Germinal center (tissue), 1 donor: ENCODE measurements at places on chromosomes 2 and 18.

DNA sequence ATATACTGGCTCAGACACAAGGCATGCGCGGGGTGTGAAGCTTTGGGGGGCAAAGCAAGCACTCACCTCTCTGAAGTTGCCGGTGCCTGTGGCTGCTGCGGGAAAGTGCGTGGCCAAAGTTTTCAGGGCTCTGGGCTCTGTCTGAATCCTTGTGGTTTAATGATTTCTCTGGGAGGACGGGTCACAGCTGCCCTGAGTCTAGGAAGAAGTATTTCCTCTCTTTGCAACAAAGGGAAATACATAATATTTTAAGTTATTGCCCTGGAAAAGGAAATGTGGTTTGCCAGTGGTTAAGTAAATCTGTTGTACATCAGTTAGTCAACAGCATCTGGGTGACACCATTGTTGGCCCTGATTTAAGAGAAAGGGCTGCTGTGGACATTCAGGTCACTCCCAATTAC is 56.7 kb upstream of the ZDBF2 start:
- no peak for DNase-seq

DNA sequence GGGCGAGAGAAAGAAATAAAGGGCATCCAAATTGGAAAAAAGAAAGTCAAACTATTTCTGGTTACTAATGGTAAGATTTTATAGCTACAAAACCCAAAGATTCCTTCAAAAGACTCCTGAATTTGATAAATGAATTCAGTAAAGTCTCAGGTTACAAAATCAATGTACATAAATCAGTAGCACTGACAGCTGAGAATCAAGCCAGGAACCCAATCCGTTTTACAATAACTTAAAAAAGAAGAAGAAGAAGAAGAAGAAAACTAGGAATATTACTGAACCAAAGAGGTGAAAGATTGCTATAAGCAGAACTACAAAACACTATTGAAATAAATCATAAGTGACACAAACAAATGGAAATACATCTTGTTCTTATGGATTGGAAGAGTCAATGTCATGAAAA is 291.5 kb upstream of the GULP1 start:
- no peak for DNase-seq

DNA sequence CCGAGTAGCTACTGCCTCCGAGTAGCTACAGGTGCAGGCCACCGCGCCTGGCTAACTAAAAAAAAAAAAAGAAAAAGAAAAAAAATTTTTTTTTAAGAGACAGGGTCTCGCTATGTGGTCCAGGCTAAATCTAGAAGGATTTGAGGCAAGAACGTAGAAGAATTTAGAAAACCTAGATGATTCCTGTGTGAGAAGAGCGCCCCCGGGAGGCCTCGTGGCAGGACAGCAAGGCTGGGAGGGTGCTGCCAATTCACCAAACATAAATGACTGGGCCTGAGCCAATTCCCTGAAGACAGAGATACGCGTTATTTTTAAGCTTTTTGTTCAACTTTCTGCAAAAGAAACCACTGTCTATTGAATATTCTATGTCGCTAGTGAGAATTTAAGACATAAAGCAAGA is 90.1 kb upstream of the TGFA start:
- no peak for DNase-seq

DNA sequence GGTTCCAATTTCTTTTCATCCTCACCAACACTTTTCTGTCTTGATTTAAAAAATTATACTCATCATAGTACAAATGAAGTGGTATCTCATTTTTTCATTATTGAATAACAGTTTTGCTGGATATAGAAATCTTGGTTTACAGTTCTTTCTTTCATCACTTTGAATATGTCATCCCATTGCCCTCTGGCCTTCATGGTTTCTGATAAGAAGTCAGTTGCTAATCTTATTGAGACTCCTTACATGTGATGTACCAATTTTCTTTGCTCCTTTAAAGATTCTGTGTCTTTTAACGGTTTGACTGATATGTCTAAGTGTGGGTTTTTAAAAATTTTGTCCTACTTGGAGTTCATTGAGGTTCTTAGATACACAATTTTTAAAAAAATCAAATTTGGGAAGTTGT is 35.0 kb downstream of the SLC3A1 start:
- DNase-seq, result no peak

GRCh38 chr18:39435996-39436395 is 1870.4 kb upstream of the CELF4 start:
- no peak for DNase-seq

DNA sequence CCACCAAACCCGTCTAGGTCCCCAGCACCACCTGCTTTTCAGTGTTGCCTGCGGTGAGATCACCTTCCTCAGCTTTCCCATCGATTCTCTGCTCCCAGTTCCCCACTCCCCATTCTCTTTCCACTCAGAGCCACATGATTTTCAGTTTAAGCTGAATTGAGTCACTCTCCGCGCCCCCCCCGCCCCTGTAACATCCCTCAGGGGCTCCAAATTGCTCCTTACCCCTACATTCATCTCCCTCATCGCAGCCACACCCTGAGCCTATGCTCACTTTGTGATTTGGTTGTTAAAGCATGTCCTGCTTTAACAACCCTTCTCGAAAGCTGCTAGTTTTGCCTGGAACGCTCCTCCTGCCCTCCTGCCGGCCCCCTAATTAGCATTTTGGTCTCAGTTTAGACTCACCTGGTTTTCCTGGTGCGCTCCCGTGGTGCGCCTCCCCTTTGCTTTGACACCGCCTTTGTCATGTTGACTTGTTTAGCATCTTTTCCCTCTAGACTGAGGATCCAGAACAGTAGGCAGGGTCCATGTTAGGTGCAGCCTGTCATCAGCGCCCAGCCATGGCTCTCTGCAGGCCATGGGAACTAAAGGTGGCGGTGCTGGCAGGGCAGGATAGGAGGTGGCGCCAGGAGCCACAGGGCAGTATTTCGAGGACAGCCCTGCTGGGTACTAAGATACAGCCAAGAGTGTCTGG is 60.8 kb downstream of the ST3GAL5 start:
- no peak for DNase-seq

DNA sequence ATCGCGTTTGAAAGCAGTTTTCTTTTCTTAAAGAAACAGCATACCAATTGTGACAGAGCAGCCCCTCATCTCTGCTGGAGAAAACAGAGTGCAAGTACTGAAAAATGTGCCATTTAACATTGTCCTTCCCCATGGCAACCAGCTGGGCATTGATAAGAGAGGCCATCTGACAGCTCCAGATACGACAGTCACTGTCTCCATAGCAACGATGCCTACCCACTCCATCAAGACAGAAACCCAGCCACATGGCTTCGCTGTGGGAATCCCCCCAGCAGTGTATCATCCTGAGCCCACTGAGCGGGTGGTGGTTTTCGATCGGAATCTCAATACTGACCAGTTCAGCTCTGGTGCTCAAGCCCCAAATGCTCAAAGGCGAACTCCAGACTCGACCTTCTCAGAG is 9.5 kb downstream of the GRHL1 start:
- no peak for DNase-seq

DNA sequence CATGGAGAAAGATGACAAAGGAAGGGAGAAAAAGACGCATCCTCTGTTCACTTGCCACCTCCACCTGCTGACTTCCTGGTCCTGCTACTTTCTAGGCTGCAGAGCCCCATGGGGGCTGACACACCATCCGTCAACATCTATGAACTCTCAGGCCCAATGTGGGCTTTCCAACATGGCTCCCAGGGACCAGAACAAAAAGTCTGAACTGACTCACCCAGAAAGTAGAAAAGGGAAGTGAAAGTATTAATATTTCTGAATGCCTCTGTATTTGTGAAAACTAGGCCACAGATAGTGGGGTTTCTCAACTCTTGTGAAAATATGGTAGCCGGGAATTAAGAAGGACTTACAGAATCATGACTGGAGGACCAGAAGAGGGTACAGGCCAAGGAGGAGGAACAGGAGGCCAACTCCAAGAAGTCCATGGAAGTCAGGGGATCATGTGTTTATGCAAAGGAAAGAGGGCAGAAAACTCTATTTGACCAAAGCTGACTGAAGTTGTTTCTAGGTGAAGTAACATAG is 123.1 kb upstream of the CAB39 start:
- peak; percentile 67 for DNase-seq

DNA sequence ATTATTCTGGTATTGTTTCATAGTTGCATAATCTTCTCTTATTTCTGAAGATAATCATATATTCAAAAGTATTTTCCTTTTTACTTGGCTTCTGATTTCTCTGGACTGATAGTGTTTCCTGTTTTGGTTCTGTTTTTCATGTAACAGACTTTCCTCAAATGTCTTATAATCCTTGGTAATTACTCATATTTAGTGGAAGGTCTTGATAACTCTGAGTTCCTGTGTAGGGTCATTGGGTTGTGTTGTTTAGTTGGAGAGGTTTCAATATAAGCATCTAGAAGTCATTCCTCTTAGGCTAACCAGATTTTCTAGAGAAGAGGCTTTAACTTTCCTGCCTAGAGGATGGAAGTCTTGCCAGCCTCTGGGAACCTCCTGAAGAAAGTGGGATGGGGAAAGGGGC is 23.8 kb downstream of the MFSD6 start:
- no peak for DNase-seq

- no peak for DNase-seq
Measured at GRCh38 chr2:195322324-195322723, 334.7 kb upstream of the SLC39A10 start.

DNA sequence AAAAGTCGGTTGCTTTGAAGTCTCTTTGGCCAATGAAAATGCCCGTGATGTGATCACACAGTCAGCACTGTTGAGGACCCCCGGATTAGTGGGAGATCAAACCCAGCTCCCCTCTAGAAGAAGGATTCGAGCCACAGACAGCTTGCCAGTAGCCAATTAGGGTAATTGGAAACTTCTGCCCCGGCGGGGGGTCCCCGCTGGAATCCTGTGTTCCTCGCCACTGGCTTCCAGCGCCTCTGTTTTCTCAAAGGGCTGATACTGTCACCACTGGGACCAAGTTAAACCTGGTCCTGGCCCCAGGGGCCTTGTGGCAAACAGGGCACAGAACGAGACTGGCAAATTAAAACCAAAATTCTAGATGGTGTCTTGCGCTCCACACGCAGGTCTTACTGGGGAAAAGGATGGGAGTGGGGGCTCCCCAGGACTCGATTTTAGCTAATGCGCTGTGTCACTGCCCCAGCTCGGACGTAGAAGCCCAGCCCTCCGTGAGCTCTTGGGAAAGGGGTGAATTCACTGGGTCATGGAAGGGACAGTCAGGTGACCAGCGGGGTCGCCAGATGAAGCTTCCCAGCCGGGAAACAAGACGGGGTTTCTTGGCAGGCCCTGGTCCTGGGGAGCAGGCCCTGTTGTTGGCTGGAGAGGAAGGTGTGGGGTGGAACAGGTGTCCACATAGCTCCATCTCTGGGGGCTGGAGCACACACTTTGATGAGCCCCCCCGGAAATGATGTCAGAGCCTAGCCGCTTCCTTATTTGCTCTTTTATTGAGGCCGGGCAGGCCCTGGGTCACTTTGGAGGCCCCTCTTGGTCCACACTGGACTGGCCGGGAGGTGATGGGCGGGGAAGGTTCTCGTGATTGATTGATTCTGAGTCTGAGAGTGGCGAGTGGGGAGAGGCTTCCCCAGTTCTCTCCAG is 90.2 kb downstream of the SMAD7 start:
- no peak for DNase-seq

- no peak for DNase-seq
Measured at GRCh38 chr18:3367491-3368091, 82.4 kb upstream of the TGIF1 start.

GRCh38 chr18:50143886-50144285 is 51.1 kb downstream of the MYO5B start:
- no peak for DNase-seq

GRCh38 chr2:130152816-130153595 is 8.1 kb upstream of the CCDC74B start:
- DNase-seq, result no peak

GRCh38 chr2:178484245-178485041 is 4.2 kb downstream of the PLEKHA3 start:
- DNase-seq, result no peak

DNA sequence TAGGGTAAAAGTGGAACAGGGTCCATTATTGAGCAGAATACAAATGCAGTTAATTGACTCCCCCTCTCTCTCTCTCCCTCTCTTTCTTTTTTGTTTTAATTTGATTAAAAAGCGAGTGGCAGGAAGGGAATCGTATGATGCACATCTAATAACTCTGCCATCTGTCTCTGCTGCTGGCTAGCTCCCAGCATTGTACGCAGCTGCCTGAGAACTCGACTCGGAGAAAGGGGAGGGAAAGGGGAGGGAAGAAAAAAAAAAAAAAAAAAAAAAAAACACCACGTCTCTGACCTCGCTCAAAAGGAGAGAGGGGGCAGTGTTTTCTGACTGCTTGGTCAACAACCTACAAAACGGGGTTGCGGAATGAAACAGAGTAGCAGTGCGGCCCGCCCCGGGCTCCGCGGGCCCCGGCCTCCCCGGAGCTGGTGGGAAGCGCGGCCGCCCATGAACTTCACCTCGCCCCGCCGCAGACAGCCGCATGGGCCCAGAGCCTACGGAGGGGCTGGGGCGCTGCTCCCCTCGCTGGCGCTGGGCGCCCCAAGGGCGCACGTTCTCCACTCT is 265.7 kb downstream of the TCF4 start:
- peak; percentile 54 for DNase-seq

DNA sequence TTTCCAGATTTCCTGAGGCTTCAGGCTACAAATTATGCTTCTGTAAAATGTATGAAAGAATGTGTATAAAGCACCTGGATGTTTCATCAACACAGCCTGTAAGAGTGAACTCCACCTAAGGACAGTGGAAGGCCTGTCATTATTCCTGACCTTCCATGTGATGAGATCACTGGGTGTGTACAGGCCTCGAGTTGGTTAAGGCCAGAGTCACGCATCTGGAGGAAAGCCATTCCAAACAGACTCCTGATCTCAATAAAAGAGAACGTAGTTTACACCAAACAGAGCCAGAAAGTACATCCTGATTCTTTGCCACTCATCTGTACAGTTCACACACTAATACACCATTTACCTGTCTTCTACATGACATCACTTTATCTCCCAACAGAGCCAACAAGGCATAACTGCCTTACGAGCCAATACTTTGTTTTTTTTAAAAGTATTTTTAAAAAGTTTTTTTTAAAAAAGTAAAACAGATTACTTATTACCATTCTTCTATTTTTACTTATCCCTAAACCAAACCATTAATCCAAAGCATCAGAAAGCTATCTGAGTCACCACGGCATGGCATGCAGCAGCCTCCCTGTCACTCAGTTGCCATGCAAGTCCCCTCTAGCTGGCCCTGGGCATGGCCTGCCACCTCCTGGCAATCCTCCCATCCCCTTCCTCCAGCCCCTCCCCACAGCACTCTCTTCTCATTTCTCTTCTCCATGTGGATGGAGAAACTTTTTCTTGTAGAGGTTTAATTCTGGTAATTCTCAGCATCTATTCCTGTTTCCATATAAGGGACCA is 78.8 kb upstream of the TFCP2L1 start:
- DNase-seq, result no peak

DNA sequence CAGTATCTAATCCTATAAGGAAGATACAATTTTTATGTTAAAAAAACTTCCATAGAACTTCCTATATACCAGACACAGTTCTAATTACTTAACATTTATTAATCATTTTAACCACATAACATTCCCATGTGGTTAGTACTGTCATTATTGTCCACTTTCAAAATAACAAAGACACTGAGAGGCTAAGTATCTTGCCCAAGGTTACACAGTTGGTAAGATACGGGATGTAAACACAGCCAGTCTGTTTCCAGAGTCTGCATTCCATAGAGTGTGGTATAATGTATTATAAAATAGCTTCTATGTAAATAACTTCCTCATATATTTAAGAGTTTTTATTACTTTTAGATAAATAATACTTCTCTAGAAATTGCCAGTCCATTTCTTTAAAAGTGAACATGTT is 383.3 kb upstream of the ETAA1 start:
- DNase-seq, result no peak

- DNase-seq, result no peak
Measured at GRCh38 chr2:152499331-152499816, 164.4 kb downstream of the FMNL2 start.
